EL (cell line): ENCODE measurements at places on chromosomes 6 and 20.

- no peak for DNase-seq
These were observed 448.6 kb upstream of the CDH4 start for GRCh38 chr20:60803335-60804055.

DNA sequence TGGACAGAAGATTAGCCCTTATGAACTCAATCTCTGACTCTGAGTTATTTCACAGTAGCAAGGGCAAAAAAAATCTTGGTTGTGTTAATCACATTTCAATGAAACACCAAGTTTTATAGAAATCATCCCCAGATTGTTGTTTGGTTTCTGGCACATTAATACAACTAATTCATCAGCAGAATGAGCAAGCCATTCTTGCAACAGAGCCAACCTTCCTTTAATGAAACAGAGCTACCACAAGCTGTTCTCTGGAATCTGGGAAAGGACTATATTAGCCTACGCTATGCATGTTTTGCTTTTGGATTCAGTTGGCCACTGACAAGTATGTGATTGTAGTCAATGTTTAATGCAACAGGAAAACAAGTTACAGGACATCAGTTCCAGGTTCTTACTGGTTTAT lies 13.8 kb upstream of the POPDC3 start:
- peak; percentile 35 for DNase-seq

- DNase-seq, result no peak
These were observed 17.2 kb upstream of the FAM50B start for GRCh38 chr6:3831761-3832530.

DNA sequence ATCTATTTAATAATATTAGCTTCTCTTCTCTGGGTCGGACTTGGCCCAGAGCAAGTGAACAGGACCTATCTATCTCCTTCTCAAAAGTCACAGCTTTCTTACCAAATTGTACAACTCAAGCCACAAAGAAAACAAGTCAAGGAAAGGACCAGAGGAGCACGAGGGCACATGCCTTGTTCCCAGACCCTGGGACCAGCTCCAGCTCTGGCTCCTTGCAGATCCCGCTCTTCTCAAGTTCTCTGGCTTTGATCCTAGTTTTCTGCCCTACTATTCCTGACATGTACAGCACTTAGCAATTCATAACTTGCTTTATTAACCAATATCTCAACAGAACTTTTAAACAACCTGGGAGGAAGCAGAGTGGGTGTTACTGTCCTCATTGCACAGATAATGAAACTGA lies 185.9 kb downstream of the ESR1 start:
- no peak for DNase-seq

DNA sequence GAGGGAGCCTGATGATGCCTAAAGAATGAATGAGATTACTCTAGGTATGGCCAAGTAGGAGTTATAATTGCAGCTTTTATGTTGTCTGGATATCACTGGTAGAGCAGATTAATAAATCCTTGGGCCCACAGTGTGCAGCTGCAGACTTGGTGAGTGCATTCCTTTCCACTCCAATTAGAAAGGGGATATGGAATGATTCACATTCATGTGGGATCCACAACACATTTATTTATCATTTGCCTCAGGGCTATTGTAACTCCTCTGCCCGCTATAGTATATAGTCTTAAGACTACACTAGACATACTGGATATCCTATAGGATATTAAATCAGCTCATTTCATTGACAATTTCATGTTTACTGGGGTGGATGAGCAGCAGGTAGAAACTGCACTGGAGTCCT lies 11.6 kb upstream of the HLA-G start:
- peak; percentile 18 for DNase-seq

DNA sequence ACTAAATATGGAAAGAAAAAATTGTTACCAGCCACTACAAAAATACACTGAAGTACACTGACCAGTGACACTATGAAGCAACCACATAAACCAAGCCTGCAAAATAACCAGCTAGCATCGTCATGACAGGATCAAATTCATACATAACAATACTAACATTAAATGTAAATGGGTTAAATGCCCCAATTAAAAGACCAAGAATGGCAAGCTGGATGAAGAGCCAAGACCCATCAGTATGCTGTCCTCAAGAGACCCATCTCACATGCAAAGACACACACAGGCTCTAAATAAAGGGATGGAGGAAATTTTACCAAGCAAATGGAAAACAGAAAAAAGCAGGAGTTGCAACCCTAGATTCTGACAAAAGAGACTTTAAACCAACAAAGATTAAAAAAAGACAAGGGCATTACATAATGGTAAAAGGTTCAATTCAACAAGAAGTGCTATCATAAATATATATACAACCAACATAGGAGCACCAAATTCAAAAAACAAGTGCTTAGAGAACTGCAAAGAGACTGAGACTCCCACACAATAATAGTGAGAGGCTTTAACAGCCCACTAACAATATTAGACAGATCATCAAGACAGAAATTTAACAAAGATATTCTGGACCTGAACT lies 104.8 kb downstream of the HACE1 start:
- no peak for DNase-seq

GRCh38 chr6:27205375-27206278 lies 41.9 kb upstream of the PRSS16 start:
- peak; percentile 42 for DNase-seq

DNA sequence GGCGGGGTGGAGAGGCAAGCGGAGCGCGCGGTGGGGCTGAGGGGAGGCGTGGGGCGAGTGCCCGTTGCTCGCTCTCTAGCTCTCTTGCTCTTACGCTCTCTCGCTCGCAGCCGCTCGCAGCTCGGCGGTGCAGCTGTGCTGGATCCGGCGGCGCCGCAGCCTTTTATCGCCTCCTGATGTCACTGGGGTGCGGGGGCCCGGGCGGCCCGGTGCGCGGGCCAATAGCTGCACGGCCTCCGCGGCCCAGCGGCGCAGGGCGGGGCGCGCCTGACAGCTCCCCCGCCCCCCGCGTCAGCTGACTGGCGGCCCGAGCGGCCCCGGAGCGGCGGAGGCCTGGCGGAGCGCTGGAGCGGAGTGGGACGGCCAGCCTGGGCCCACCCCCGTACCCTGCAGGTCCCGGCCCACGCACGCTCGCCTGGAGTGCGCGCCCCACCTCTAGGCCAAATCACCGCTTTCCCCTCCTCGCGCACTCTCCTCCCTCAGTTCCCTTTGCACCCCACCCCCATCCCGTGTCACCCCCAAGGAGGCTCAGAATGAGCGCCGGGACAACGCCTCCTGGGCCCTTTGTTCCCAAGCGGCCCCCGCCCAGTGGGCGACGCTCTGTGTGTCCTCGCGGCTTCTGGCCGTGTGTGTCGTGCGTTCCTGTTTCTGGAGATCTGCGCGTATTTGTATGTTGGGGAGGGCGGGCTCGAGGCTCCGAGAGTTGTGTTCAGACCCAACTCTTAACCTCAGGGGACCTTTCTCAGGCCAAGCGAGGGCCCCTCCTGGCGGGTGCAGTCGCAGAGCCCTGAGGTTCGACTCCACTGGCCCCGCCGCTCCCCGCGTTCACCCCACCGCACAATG lies at the start of gene MAFB:
Gene MAFB, minus strand, starts transcription at position 137 of the 843 bp plus-strand sequence. CDS start 386 bp downstream, outside the sequence.
- peak; percentile 74 for DNase-seq

GRCh38 chr6:53011979-53012378 lies 16.9 kb upstream of the GSTA4 start:
- DNase-seq, result no peak

- DNase-seq, result peak; percentile 58
These were observed 45.0 kb downstream of the SLC23A2 start for GRCh38 chr20:4956200-4956810.

DNA sequence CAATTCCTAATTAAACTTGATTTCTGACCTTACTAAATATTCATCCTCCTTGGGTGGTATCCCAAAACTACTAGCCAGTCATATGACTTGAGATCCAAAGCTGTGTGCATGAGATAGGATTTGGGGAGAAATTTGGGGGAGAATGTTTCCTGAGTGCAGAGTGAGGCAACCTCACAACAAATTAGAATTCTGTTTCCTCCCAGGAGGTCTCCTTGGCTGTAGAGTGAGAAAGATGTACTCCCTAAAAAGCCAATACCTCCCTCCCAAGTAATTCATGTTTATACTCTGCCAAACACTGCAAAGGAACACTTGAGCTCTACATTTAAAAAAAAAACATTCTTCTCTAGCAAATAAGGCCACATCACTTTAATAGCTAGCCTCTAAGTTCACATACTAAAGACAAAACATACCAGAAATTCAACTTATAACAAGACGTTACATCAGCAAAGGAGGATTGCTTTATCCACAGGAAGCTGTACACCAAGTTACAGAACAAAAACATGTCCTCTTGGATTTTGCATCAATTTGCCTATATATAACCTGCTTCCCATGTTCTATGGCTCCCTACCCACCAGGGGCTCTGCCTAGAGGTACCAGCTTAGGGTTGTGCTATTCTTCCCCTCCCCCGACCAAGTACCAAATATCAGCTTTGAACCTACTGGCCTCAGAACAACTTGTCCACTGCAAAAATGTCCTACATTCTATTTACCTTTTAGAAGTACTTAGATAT lies 15.4 kb upstream of the TMEM30A start:
- DNase-seq, result no peak

GRCh38 chr20:1169224-1169623 lies 15.6 kb downstream of the TMEM74B start:
- no peak for DNase-seq

GRCh38 chr20:59835057-59835447 lies 98.4 kb downstream of the SYCP2 start:
- DNase-seq, result no peak

DNA sequence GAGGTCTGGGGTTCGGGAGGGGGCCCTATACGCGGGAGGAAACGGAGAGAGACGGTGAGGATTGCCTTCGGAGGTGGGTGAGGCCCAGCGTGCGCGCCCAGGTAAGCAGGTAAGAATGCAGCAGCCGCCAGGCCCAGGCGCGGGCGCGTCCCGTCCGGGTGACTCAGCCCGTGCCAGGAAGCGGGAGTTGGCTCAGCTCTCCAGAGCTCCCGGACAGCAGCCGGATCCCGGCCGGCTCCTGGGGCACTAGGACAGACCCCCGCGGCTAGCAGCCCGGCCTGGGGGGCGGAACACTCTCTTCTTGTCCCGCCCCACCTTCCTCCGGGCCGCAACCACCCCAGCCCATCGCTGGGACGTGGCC lies 1.5 kb upstream of the MDFI start:
- DNase-seq, result peak; percentile 34

DNA sequence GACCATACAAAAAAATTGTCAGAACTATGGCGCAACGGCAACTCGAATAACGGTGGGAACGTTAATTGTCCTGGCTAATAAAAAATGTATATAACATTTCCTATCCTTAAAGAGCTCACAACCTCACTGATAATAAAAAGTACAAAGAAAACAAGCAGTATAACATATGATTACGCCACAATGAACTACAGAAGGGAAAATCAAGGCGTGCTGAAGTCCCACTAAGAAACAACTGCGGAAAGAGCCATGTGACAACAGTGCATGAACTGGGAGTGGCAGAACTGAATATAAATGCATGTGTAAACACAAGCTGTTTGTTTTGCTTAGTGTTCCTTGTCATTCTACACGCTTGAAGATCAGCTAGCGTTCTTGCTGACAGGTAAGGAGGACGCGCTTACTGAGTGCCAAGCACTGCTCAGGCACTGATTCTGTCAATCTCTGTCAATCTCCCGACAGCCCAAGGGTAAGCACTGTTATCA lies 466 bp upstream of the PSMB1 start:
- no peak for DNase-seq

DNA sequence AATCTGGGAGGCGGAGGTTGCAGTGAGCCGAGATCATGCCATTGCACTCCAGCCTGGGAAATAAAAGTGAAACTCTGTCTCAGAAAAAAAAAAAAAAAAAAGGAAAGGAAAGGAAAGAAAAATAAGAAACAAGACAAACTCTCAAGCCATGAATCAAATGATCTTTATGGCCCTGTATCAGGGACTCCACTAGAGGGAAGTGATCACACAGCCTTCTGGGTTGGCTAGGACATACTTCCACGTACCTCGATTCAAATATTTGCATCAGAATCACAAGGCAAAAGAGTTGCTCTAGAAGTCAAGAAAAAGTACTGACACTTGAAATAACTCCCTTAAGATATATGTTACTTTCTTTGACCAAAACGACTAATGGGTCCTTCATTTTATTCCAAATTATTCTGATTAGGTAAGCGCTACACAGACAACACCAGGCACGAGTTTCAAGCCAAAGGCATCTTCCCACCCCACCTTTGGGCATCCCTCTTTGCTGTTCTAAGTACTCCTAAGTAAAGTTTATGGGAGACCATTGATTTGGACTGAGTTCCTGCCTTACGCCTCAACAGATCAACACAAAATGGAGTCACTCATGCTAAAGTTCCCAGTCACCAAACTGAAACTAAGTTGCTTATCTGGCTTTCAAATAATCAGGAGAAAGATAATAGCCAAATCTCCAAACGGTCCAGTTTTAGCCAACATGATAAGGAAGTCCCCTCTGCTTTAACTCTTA lies 77.5 kb upstream of the NT5E start:
- DNase-seq, result no peak

- DNase-seq, result no peak
These were observed 1.2 kb downstream of the TMEM239 start for GRCh38 chr20:2817341-2817726.

DNA sequence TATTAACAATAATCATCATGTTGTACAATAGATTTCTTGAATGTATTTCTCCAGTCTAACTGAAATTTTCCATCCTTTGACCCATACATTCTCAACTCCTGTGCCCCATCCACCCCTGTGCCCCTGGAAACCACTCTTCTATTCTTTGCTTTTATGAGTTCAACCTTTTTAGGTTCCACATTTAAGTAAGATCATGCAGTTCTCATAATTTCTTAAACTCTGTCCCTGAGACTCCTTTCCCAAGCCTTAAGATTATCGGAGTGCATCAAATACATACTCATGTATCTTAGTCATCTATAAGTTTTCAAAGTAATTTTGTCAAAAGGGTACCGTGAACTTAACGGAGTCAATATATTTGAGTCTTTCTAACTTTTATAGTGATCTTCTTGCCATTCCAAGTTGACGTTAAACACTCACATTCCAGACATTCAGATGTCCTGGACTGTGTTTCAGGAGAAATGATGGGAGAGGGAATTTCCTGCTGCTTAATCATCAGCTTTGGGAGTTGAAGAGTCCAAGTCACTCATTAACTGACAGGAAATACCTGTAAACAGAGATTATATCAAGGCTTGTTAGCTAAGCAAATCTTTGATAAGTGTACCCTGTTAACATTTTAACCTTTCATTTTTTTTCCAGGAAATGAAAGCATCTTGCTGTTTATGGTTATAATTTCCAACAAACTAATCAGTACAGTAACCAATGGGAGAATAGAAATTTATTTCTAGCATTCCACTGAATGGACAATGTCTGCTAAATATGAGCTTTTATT lies 73.3 kb downstream of the ADGRG6 start:
- DNase-seq, result peak; percentile 97

DNA sequence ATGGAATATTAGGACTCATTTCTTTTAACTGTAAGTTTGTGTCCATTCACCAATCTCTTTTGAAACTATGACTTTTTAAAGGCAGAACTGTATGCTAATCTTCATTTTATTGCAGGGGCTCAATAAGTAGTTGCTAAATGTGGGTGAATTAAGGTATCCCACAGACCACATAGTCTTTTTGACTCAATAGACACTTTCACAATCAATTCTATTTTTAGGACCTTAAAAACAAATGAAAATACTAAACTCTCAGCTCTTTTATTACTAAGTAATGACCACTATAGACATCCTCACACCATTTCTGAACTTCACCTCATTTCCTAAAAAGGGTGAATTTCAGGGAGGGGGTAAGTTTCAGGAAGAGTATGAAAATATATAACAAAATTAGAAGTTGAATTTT lies 106.8 kb upstream of the BEND6 start:
- no peak for DNase-seq

GRCh38 chr20:25541676-25542075 lies 43.7 kb downstream of the NINL start:
- DNase-seq, result no peak

- peak; percentile 68 for DNase-seq
These were observed 11.8 kb upstream of the GSTA1 start for GRCh38 chr6:52815167-52816092.
